ENCODE measurements at places on chromosomes 3 and 15.

DNA sequence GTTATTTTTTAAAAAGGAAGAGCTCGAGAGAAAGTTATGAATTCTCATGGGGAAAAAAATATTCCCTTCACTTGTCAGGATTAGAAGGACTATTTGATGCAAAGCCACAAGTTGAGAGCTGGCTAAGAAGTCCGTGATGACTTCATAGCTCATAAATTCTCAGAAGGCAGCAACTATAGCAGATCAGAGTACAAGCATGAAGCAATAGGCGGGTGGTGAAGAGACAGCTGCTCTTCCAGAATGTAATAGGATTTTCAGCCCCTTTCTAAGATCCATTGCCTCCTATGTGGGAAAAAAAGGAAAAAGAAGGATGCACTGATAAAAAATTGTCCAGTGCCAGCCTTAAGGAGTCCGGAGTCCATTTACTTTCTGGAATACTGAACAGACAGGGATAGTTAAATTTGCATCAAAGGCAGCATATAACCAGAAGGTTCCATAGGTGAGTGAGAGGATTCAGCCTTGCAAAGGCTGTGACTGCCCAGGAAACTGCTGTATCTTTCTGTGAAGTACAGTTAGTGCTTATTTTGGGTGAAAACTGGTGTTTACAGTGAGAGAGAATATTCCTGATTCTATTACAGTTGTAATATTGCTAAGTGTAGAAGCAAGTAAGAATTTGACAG lies 929.5 kb upstream of the ALCAM start:
- DNase-seq, result no peak

DNA sequence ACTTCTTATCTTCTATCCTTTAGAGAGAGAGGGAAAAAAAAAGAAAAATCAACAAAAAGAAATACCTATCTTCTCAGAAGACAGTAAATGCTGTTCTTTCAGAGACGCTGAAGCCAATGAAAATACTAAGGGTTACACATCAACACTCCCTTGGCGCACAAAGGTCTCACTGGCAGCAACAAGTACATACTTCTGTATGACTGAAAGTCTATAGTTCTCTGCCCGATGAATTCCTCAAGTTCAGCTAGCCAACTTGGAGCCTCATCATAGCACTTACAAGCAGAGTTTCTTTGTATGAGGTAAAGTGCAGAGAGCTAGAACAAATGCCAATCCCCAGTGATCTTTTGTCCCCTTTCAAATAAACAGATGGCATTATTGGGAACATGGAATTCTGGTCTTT lies 62.7 kb downstream of the CPNE4 start:
- no peak for DNase-seq

GRCh38 chr15:40038275-40038637 lies 725 bp downstream of the SRP14 start:
- DNase-seq, result no peak

DNA sequence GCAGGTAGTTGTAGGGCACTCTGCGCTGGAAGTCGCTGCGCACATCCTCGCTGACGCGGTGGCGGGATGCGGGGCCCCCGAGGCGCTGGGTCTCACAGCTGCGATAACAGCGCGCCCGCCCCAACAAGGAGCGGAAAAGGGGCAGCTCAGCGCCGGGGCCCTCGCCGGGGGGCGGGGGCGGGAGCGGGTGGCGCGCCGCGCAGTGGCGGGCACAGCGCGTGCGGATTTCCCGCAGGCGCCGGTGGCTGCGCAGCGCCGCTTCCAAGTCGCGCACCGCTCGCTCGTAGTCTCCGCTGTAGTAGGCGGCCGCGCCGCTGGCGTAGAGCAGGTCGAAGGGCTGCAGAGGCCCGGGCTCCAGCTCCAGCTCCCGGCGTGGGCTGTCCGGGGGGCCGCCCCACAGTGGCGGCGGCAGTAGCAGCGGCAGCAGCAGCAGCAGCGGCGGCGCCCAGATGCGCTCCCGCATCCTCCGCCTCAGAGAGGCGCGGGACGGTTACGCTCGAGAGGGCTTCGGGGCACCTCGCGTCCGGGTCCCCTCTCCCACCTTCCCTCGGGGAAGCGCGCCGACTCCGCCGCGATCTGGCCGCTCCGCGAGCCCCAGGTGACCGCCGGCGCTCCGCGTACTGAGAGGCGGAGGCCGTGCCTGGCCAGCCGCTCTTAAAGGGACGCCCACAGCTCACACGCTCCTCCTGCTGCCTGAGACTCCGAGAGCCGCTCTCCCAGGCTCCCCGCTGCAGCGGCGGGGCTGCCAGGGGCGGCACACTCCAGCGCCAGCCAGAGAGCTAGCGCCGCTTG lies at the start of gene P3H2:
TSS of gene P3H2 (minus strand) at position 629 of the 792 bp plus-strand sequence. CDS start at position 463, 166 bp downstream.
- DNase-seq, result peak; percentile 92

GRCh38 chr15:89413877-89414276 lies 79.3 kb upstream of the POLG start:
- no peak for DNase-seq

DNA sequence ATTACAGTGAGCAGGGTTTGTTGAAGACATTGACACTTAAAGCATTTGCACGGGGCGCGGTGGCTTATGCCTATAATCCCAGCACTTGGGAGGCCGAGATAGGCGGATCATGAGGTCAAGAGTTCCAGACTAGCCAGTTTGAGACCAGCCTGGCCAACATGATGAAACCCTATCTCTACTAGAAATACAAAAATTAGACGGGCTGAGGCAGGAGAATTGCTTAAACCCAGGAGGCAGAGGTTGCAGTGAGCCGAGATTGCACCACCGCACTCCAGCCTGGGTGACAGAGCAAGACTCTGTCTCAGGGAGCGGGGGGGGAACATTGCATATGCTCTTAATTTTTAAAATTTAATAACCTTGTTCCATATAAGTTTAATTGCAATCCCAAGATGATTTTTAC lies 11.9 kb downstream of the STT3B start:
- no peak for DNase-seq

GRCh38 chr15:88118035-88118434 lies 138.5 kb downstream of the NTRK3 start:
- no peak for DNase-seq

GRCh38 chr3:47186285-47186684 lies 22.4 kb upstream of the SETD2 start:
- DNase-seq, result no peak
